Activated T-cell treated with anti-CD3 and anti-CD28 coated beads, Interleukin-2, amount 50 U/mL, for 24 hours (primary cell): ENCODE measurements at places on chromosomes 2 and 18.

DNA sequence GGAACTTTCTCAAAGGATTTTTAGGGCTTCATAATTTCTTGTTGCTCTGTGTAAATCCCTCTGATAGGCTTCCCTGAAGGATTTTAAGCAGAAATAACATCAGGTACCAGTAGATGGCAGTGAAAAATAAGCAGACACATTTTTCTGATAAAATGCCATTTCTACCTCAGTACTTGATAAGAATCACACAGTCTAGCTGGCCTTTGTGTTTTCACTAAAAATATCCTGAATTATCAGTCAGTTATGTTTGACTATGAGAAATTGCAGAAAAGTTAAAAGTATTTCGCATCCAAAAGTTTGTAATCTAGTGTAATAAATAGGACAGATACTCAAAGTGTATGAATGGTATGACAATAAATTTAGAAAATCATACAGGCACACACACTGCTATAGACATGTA lies 68.7 kb downstream of the DNAJC10 start:
- DNase-seq, result no peak

GRCh38 chr2:11805920-11806319 lies 59.5 kb downstream of the LPIN1 start:
- DNase-seq, result no peak

GRCh38 chr2:189648846-189649509 lies 12.3 kb upstream of the ASNSD1 start:
- no peak for DNase-seq

- no peak for DNase-seq
Observed at GRCh38 chr2:143939626-143940330, 580.1 kb downstream of the ZEB2 start.

GRCh38 chr2:85684806-85685205 lies 9.4 kb upstream of the GNLY start:
- no peak for DNase-seq
